ENCODE measurements at places on chromosomes 1 and 21. TPM values are rescaled to one million over a fixed set of nuclear protein-coding genes. Genes with fewer than 3 reads are reported as not detected.

- H3K36me3 ChIP-seq, result no peaks in the 10 kb centered on the region
- DNase-seq, result peak; percentile 55
- H3K4me1 ChIP-seq, result no peaks in the 10 kb centered on the region
- peaks cover 28% of the 10 kb centered on the region for H3K27me3 ChIP-seq
- H3K4me3 ChIP-seq, result no peak overlapping the region
Observed at GRCh38 chr1:47585141-47585902, 147.5 kb downstream of the FOXD2 start.

GRCh38 chr1:209884665-209885117 is 53.3 kb upstream of the SYT14 start:
- H3K27me3 ChIP-seq, result peaks cover 10% of the 10 kb centered on the region
- H3K4me3 ChIP-seq, result no peak overlapping the region
- H3K4me1 ChIP-seq, result no peaks in the 10 kb centered on the region
- DNase-seq, result no peak
- peak overlapping the region; percentile 6 for H3K27ac ChIP-seq

- H3K4me3 ChIP-seq, result no peak overlapping the region
- no peaks in the 10 kb centered on the region for H3K27me3 ChIP-seq
- H3K36me3 ChIP-seq, result no peaks in the 10 kb centered on the region
- DNase-seq, result no peak
- no peak overlapping the region for H3K27ac ChIP-seq
Observed at GRCh38 chr1:59249396-59250137, 47.3 kb upstream of the FGGY start.

GRCh38 chr1:150150133-150151021 is 661 bp downstream of the PLEKHO1 start:
- peak; percentile 71 for DNase-seq
- H3K27me3 ChIP-seq, result no peaks in the 10 kb centered on the region
- H3K36me3 ChIP-seq, result peaks cover 3% of the 10 kb centered on the region
- H3K27ac ChIP-seq, result peak overlapping the region; percentile 91
- H3K4me3 ChIP-seq, result peak overlapping the region; percentile 85

DNA sequence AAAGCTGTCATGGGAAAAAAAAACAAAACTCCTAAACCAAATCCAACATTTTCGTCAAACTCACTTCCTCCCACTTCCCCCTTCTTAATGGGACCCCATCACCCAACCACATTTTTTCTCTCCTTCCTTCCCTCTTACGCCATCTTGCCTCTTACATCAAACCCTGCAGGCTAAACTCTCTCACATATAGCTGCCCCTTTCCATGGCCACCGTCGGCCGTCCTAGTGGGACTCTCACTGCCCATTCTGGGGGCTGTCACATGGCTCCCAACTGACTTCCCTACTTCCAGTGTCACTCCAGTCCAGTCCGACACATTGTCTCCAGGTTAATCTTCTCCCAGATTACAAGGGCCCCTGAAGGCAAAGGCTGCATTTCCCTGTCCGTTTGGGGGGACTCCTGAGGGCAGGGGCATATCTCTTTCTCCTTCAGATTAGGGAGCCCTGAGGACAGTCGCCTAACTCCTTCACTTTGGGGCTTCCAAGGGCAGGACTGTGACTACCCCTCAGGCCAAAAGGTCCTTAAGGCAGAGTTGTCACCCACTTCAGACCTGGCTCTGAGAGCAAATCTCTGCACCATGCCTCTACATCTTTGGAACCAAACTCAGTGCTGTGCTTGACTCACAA is 658 bp downstream of the UBXN11 start:
- no peaks in the 10 kb centered on the region for H3K27me3 ChIP-seq
- peak overlapping the region; percentile 79 for H3K27ac ChIP-seq
- H3K36me3 ChIP-seq, result no peaks in the 10 kb centered on the region
- no peak for DNase-seq
- peaks cover 19% of the 10 kb centered on the region for H3K4me1 ChIP-seq

GRCh38 chr1:202252271-202252670 is 58.7 kb downstream of the LGR6 start:
- H3K4me3 ChIP-seq, result no peak overlapping the region
- H3K27me3 ChIP-seq, result peaks cover 3% of the 10 kb centered on the region
- H3K4me1 ChIP-seq, result no peaks in the 10 kb centered on the region

DNA sequence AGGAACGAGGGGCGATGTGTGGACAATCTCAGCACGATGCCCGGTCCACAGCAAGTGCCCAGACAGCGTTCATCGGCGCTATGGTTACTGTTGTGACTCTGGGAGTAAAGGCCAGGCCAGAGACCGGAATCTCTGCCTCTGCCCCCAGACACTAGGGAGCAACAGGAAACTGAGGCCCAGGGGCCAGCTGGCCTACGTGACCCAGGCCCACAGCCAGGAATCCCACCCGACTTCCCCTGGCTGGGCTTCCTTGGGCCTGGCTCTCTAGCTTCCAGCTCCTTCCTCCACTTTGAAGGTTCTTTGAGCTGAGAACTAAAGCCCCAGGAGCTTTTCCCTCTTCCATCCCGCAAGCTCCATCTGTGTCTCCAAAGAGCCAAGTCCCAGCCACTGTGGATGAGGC is 4.6 kb downstream of the LRP8 start:
- no peak for DNase-seq
- no peaks in the 10 kb centered on the region for H3K36me3 ChIP-seq
- H3K4me1 ChIP-seq, result peaks cover 25% of the 10 kb centered on the region
- H3K27ac ChIP-seq, result no peak overlapping the region

GRCh38 chr1:209391792-209392191 is 191.7 kb upstream of the CAMK1G start:
- H3K4me3 ChIP-seq, result no peak overlapping the region
- H3K4me1 ChIP-seq, result peaks cover 42% of the 10 kb centered on the region
- no peaks in the 10 kb centered on the region for H3K27me3 ChIP-seq
- DNase-seq, result no peak

DNA sequence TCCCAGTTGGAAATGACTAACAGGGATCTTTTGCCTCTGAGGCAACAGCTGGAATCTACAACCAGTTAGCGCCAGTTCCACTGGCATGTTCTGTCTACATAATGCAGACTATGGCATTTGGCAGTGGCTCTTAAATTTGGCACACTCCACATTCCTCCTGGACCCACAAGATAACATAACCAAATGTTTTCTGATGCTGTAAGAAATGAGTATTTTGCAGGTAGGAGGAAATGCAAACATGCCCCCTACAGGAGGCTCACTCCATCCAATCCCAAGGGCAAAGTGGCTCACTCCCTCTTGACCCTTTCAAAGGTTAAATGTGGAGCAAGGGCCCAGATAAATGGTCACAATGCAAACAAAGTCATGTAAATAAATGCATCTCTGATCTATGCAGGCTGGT is 129.2 kb upstream of the PROX1 start:
- H3K4me3 ChIP-seq, result no peak overlapping the region
- no peaks in the 10 kb centered on the region for H3K4me1 ChIP-seq
- no peak for DNase-seq
- no peaks in the 10 kb centered on the region for H3K27me3 ChIP-seq

GRCh38 chr21:29817450-29817849 is 122.3 kb downstream of the GRIK1 start:
- no peak overlapping the region for H3K27ac ChIP-seq
- no peaks in the 10 kb centered on the region for H3K36me3 ChIP-seq
- no peak overlapping the region for H3K4me3 ChIP-seq
- no peak for DNase-seq
- no peaks in the 10 kb centered on the region for H3K4me1 ChIP-seq

GRCh38 chr1:26318338-26319064 is 743 bp downstream of the CD52 start:
- H3K36me3 ChIP-seq, result peaks cover 3% of the 10 kb centered on the region
- H3K27me3 ChIP-seq, result no peaks in the 10 kb centered on the region
- DNase-seq, result no peak

GRCh38 chr1:31980835-31981455 is 32.7 kb upstream of the KHDRBS1 start:
- no peaks in the 10 kb centered on the region for H3K36me3 ChIP-seq
- no peaks in the 10 kb centered on the region for H3K27me3 ChIP-seq
- H3K4me3 ChIP-seq, result no peak overlapping the region

DNA sequence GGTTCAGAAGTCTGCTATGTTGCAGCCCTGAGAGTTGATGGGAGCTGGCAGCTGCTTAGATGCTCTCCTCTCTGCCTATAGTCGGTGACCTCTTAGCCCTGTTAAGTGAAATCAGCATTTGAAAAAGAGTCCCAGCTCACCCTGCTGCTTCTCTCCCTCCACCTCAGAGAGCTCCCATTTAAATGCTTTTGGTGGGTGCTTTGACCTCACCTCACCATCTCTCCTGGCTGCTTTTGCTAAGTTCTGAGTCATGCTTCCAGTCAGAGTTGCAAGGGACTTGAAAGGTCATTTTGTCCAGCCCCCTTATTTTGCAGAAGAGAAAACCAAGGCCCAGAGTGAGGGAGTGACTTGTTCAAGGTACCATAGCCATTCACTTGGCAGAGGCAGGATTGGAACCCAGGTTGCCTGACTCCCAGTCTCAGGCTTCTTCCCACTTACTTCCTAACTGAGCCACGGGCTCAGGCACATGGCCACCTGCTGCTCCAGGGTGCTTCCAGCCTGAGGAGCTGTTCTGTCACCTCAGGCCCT is 3.3 kb downstream of the MAPKAPK2 start:
- H3K27me3 ChIP-seq, result no peaks in the 10 kb centered on the region
- no peaks in the 10 kb centered on the region for H3K36me3 ChIP-seq
- no peak for DNase-seq
- H3K27ac ChIP-seq, result no peak overlapping the region

DNA sequence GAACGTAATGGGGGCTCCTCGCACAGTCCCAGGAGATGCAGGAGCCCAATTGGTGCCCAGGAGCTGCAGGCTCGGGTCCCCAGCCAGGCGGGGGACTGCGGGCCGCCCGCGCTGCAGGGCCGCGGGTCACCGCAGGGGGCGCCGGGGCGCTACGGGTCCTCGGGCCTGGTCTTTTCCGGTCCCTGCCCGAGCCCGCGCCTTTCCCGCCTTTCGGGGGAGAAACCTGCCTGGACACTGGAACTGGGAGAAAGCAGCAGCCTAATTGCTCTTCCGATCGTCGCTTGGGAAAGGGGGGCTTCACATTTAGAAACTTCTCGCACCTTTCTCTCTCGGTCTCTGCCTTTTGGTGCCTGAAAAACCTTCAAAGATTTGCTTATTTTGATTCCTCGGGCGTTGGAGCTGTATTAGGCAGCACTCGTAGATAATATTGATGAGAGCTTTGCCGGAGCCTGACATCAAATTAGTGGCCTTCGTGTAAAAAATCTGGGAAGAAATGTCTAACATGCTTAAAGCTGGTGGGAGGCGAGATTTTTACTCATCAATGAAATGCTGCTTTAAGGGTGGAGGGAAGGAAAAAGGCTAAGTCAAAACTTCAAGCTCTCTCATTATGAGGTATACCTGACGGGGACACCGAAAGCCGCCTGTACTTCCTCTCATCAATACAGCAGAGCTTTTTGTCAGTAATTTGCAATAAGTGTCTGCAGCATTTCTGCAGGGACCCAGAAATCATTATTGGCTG is 12.6 kb upstream of the BARHL2 start:
- peaks cover 43% of the 10 kb centered on the region for H3K4me1 ChIP-seq
- no peak for DNase-seq
- H3K4me3 ChIP-seq, result peak overlapping the region; percentile 38
- H3K36me3 ChIP-seq, result no peaks in the 10 kb centered on the region
- H3K27me3 ChIP-seq, result peaks cover 96% of the 10 kb centered on the region
- H3K27ac ChIP-seq, result no peak overlapping the region

DNA sequence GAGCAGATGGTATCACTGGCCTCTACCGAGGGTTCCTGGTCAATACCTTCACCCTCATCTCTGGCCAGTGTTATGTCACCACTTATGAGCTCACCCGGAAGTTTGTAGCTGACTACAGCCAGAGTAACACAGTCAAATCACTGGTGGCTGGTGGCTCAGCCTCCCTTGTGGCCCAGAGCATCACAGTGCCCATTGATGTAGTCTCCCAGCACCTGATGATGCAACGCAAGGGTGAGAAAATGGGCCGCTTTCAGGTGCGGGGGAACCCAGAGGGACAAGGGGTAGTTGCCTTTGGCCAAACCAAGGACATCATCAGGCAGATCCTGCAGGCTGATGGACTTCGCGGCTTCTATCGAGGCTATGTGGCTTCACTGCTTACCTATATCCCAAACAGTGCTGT is 6.1 kb downstream of the SLC25A44 start:
- no peak for DNase-seq
- peaks cover 15% of the 10 kb centered on the region for H3K36me3 ChIP-seq
- H3K27me3 ChIP-seq, result no peaks in the 10 kb centered on the region
- peaks cover 10% of the 10 kb centered on the region for H3K4me1 ChIP-seq
- no peak overlapping the region for H3K27ac ChIP-seq
- no peak overlapping the region for H3K4me3 ChIP-seq

GRCh38 chr1:48109390-48110013 is 112.3 kb upstream of the TRABD2B start:
- H3K4me1 ChIP-seq, result no peaks in the 10 kb centered on the region
- peaks cover 1% of the 10 kb centered on the region for H3K27me3 ChIP-seq
- H3K4me3 ChIP-seq, result no peak overlapping the region
- no peak for DNase-seq

- H3K27me3 ChIP-seq, result no peaks in the 10 kb centered on the region
- H3K4me1 ChIP-seq, result no peaks in the 10 kb centered on the region
- no peak overlapping the region for H3K27ac ChIP-seq
- no peak for DNase-seq
- H3K36me3 ChIP-seq, result no peaks in the 10 kb centered on the region
Observed at GRCh38 chr21:29389136-29389535, 90.4 kb downstream of the BACH1 start.

GRCh38 chr1:218025454-218025853 is 259.6 kb upstream of the RRP15 start:
- no peak overlapping the region for H3K27ac ChIP-seq
- H3K4me3 ChIP-seq, result no peak overlapping the region
- no peaks in the 10 kb centered on the region for H3K4me1 ChIP-seq
- H3K27me3 ChIP-seq, result no peaks in the 10 kb centered on the region

DNA sequence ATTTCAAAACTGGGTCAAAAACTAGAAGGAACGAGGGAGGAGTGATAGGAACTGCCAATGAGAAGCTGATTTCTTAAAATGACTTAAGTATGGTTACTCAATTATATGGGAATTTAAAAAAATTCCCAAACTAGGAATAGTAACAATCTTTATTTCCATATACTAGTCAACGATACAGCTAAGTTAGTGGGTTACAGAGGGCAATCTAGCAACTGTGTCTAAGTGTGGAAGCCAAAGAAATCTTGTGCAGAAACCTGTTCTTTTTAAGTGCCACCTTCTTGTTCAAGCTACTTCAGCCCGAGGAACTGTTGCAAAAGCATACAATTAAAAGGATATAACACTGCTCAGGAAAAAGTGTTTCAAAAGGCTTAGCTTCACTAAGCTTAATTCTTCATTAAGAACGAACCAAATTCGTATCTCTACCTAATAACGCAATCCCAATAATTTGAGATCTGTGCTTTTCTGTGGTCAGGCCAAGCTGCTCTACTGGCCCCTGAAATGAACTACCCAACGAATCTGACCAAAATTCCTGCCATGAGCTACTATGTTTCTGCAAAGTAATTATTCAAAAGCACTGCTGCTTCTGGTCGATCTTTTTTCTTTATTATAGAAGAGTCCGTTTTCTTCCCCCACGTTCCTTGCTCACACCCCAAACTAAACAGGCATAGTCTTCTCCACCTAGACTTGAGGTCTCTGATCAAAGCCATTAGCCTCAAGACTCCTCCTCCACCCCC is 1.8 kb downstream of the USP24 start:
- H3K27me3 ChIP-seq, result no peaks in the 10 kb centered on the region
- H3K27ac ChIP-seq, result peak overlapping the region; percentile 98

The L1TD1 gene
- 0.16 TPM for total RNA-seq

The ATF6 gene
- total RNA-seq, result 28.0 TPM

The AMY1A gene
- total RNA-seq, result not detected

The RYR2 gene
- total RNA-seq, result 0.56 TPM

The TBCE gene
- total RNA-seq, result 17.8 TPM

The EXTL1 gene
- 5.0 TPM for total RNA-seq

The F5 gene
- total RNA-seq, result 3.4 TPM

The APP gene
- total RNA-seq, result 360 TPM

All from suprapubic skin (tissue), 4 donors.